ENCODE measurements at places on chromosomes 6 and 20. TPM values are rescaled to one million over a fixed set of nuclear protein-coding genes. Genes with fewer than 3 reads are reported as not detected.

DNA sequence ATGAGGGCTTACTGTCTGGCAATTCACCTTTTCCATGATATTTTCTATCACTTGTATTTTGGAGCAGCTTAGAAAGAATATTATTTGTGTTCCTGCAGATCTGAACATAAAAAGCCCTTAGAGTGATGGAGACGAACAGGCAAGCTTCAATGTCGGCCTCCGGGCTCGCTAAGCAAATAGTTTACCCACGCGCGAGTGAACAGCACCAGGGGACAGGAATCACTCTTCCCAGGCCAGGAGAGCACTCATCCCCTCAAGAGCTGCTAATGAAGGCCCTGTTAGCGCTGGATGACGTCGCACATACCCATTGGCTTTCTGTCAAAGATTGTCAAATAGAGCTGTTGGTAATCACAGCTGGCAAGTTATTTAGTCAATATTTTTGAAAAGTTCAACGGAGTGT is 395.7 kb downstream of the ZFAND3 start:
- no peak for DNase-seq

GRCh38 chr6:134909701-134910592 is 40.0 kb downstream of the ALDH8A1 start:
- no peak for DNase-seq

GRCh38 chr20:47438464-47439381 is 63.0 kb upstream of the NCOA3 start:
- no peak for DNase-seq

DNA sequence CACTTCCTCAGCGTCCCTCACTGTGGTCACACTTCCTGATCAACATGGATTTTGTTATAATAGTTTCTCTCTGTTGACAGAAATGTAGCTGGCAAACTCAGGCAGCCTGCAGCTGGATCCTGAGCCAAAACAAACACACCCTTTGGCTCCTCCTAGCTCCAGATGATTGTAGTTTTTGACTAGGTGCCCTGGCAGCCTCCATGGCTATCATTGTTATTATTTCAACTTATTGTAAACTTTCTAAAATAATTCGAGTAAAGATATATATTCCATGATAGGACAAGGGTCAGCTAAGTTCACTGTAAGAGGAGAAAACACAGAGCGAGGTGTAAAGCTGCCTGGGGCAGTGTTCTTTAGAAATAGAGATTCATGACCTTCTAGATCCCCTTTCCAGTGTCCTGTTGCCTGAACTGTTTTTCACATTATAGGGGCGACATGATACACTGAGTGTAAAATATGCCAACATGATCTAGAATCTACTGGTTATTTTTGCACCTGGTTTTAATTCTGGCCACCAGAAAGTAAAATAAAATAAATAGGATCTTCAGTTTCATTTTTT is 98.2 kb upstream of the HDGFL1 start:
- no peak for DNase-seq

DNA sequence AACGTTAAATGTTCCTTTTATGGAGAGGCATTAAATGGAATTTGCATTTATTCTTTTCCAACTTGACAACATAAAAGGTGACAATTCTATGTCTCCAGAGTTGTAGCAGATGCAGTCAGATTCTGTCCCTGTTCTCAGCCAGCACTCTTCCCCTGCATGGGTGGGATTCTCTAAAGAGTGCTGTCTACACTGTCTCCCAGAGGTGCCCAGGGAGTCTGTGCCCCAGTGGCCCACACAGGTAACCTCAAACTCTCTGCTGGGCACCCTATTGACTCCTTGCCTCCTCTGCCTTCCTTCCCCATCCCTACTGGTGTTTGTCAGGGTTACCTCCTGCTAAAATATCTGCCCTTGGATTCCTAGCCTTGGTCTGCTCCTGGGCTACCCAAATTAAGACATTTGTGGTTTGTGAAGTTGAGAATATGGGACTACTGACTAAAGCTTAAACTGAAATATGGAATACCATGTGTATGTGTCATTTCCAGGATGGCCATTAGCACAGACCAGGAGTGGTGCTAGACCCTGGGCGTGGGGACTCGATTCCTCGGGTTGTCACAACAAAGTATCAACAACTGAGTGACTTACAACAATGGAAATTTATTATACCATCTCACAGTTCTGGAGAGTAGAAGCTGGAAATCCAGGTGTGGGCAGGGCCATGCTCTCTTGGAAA is 284.7 kb downstream of the CDH26 start:
- DNase-seq = no peak

GRCh38 chr20:51326201-51326819 is 216.2 kb downstream of the NFATC2 start:
- no peak for DNase-seq

DNA sequence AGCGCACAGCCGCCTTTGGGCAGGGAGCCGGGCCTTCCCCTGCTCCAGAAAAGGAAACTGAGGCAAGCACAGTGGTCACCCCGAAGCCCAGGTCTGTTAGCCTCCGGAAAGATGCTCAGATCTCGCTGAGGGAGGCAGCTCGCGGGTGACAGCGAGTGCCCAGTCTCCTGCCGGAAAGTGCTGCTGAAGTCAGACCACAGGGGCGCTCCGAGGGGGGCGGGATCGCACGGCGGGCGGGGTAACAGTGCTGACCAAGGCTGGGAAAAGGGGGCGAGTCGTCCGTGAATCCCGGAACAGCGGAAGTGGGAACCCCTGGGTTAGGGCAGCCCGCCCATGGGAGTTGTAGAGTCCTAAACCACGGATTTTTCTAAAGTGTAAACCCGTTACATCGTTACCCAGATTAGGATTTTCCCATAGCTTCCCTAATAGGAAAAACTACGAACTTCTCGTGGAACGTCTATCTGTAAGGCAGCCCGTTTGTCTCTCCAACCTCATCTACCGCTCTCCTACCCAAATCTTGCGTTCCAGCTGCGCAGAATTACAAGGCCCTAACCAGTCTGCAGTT is 504 bp downstream of the VPS16 start:
- DNase-seq = peak; percentile 76

- no peak for DNase-seq
These were observed 40.0 kb downstream of the PHIP start for GRCh38 chr6:79038061-79038460.

GRCh38 chr6:41929924-41930323 is 8.6 kb downstream of the BYSL start:
- DNase-seq = no peak

DNA sequence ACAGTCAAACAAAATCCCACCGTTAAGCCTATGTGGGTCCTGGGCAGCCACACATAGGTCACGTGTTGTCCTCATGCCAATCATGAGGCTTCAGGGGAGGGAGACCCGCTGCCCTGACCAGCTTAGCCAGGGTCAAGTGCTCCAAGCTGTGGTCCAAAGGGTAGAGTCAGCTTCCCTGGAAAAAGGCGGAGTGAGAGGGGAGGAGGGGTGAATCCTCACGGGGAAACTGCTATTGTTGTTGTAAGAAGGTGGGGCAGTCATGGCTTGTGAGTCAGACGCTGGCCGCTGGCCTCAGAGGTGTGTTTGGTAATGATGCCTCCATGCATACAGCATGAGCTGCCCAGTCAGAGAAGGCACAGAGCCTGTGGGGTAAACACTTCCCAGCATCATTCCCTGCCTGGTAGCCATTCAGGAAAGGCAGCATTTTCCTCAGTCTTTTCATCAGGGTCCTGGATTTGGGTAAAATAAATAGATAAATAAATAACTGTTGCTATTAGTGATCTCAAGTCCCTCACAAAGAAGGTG is 8.7 kb downstream of the CST3 start:
- no peak for DNase-seq

- no peak for DNase-seq
These were observed 106.3 kb downstream of the GFRAL start for GRCh38 chr6:55433446-55434130.

- DNase-seq = no peak
These were observed 466.9 kb upstream of the NRSN1 start for GRCh38 chr6:23659125-23659524.

DNA sequence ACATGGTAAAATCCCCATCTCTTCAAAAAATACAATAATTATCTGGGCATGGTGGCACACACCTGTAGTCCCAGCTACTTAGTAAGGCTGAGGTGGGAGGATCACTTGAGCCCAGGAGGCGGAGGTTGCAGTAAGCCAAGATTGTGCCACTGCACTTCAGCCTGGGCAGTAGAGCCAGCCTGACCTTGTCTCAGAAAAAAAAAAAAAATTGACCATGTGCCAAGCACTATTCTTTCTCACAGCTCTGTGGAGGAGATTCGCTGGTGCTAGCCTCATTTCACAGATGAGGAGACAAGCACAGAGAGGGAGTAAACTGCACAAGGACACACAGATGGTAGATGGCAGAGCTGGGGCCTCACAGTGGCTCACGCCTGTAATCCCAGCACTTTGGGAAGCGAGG is 131.8 kb upstream of the JARID2 start:
- DNase-seq = no peak

DNA sequence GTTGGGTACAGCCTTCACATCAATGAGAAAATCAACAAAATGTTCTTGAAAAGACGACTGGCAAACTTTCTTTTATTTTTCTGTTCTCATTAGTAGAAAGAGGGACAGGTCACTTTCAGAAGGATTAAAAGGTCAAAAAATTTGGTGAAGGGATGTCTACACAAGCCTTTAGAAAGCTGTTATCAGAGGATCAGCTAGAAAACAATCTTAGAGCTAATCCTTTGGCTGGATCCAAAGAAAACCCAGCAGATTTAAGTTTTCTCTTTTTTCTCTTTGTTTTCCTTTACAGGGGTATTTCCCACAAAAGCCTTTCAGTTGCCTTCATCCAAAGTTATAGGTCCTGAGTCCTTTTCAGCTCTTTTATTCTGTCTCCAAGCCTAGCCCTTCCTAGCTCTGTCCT is 57.3 kb upstream of the EDN1 start:
- no peak for DNase-seq

GRCh38 chr6:149037051-149037671 is 280.4 kb upstream of the TAB2 start:
- no peak for DNase-seq

GRCh38 chr20:47354714-47355488 is 1.6 kb downstream of the ZMYND8 start:
- no peak for DNase-seq

DNA sequence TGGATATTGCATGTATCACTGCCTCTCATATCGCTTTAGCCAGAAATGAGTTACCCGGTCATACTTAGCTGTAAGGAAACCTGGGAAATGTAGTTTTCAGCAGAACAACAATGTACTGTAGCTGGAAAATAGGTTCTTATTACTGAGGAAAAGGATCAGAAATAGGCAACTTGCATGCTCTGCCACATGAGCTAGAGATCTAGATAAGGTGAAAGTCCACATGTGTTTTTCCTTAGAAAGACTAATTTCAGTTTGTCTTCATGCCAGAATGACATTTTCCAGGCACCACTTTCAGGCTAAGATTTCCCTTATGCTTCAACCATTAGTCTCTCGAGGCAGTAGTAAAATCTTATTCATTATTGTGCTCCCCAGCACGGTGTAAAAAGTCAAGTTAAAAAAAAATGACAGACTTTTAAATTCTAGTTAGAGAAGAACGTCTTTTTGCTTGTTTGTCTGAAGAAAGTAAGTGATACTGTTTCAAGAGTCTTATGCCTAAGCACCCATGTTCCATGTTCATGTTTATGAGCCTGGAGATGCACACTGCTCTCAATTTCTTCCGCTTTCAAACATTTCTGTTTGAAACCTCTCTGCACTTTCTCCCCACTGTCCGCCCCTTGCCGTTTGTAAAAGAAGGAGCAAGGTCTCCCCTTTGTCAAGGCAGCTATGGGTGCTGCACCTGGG is 67.6 kb downstream of the ZNF831 start:
- DNase-seq = no peak

GRCh38 chr6:4313044-4313686 is 177.8 kb upstream of the ECI2 start:
- DNase-seq = no peak

- no peak for DNase-seq
These were observed 21.2 kb upstream of the CCN6 start for GRCh38 chr6:112032728-112033127.

PLN gene
- polyA plus RNA-seq = not detected

RNGTT gene
- polyA plus RNA-seq = 3.6 TPM

ANKRD66 gene
- not detected for polyA plus RNA-seq

TRDN gene
- polyA plus RNA-seq = 1.2 TPM

FOXO3 gene
- polyA plus RNA-seq = 13.1 TPM

MATN4 gene
- polyA plus RNA-seq = 2.1 TPM

CPXM1 gene
- 90.9 TPM for polyA plus RNA-seq

TREML2 gene
- 0.18 TPM for polyA plus RNA-seq

SOX18 gene
- 0.09 TPM for polyA plus RNA-seq

HLA-DRB1 gene
- polyA plus RNA-seq = 7.2 TPM
